Nucleus accumbens (tissue), 56 donors: ENCODE measurements at places on chromosomes 13 and 19.

DNA sequence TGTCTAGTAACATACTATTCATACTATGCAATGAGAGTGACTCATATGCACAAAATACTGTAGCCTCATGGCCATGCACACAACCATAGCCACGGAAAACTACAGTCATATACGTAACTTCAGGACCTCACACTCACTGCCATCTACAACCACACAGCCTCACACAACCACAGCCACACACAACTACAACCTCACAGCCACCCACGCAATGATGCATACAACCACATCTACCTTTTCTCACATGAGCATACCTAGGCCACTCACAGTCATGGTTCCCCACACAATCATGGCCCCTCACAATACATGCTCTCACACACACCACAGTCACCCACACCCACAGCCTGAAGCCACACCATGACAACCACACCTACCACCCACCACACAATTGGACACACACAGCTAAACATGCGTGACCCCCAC lies 8.7 kb upstream of the TNFSF14 start:
- DNase-seq = no peak

DNA sequence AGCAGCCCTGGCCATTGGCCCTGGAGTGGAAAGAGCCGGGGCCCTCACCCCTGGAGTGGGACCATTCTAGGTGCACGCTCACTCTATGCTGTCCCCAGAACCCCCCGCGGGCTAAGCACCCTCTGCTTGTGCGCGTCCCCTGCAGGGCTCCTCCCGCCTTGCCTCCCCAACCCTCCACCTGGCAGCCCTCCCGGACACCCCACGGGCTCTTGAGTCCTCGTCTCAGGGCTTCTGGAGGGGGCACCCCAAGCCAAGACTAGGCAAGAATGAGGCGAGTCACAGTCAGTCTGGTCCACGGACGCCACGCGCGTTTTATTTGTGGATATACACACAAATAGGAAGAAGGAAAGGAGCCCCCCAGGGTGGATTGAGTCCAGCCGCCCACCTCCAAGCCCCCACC lies 7.0 kb upstream of the TMEM161A start:
- no peak for DNase-seq

- DNase-seq = no peak
Measured at GRCh38 chr19:46670813-46671212, 9.8 kb upstream of the DACT3 start.

DNA sequence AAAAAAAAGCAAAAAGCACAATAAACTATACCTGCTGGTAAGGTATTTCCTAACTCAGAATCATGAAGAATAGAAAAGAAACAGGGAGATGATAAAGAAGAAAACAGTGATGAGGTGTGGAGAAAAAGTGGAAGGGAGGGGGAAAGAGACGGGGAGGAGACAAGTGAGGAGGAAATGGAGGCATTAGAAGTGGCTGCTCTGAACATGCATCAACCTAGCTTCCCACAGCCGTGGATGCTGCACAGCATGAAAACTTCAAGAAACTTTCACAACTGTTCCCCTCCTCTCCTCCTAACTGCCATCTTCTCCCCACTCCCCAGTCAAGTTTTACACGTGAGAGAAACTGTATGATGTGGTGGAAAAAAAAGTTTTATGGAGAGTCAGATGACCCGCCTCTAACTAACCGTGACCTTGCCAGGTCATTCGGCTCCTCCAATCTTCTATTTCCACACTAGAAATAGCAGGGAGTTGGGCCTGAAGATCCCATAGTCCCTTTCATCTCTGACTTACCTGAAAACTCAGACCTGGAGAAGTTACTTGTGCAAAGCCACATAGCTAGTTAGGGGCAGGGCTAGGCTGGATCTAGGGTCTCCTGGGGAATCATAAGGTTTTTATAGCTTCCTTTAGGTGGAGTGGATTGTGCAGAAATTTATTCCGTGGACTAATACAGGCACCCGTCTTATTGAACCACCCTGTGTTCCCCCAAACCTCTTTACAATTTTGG lies 461.9 kb downstream of the KLF5 start:
- DNase-seq = no peak

- DNase-seq = no peak
Measured at GRCh38 chr13:38366954-38367645, 17.4 kb downstream of the UFM1 start.

GRCh38 chr19:14439014-14439413 lies 5.9 kb downstream of the PKN1 start:
- DNase-seq = no peak

DNA sequence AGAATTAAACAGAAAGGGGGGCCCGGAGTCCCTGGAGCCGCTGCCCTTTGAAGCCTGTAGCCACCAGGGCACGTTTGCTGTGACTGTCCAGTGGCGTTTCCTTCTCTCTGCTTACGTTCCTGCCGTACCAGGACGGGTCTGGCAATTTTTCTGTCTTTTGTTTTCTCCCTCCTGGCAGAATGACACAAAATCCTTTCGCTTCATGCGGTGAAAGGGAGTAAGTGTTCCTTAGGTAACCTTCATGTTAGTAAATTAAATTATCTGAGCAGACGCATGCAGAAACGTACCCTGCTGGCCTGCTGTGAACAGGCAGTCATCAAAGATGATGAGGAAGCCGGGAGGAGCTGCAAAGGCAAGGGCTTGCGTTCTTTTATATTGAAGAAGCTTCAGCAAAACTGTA lies 299.3 kb upstream of the ARGLU1 start:
- no peak for DNase-seq

DNA sequence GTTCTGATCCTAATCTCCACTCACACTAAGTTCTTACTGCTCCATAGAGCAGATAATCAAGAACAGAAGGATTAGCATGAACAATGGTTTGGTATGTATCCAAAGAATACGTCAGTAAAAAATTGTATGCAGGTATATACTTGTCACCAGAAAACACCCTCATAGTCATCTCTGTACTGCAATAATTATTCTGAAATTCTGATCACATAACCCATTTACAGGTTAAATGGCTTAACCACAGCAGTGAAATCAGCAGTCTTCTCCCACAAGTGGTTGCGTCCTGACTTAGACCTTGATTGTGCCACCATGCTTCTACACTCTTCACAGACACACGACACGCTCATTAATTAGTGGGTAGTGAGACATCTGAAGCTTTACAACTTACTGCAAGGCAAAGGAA lies 50.9 kb downstream of the LNX2 start:
- DNase-seq = no peak

GRCh38 chr19:3944018-3944721 lies 11.3 kb downstream of the NMRK2 start:
- DNase-seq = no peak

DNA sequence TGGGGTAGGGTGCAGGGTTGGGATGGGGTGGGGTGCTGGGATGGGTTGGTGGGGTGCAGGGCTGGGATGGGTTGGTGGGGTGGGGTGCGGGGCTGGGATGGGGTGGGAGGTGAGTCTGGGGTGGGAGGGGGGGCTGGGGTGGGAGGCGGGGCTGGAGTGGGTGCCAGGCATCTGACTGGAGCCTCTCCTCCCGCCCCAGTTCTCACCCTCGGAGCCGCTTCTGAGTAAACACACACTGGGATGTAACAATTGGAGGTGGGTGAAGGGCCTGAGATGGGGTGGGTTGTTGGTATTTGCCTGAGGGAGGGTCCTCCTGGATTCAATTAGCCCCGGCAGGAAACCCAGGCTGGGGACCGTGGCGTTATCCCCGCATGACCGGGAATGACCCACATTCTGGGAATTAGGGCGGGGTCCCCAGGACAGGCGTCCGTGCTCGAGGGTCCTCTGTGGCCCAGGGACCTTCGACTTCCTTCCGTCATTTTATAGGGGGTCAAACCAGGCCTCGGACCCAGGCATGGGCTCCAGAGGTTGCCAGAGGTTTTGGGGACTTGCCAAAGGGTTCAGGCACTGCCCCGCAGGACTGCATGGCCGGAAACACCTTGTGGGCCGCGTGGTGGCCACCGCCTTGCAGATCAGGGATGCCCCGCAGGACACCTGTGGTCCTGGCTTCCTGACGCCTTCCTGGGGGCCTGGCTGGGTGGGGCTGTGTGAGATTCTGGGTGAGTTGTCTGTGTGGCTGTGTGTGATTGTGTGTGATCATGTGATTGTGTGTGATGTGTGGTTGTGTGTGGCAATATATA lies 1.4 kb downstream of the TMPRSS9 start:
- no peak for DNase-seq

DNA sequence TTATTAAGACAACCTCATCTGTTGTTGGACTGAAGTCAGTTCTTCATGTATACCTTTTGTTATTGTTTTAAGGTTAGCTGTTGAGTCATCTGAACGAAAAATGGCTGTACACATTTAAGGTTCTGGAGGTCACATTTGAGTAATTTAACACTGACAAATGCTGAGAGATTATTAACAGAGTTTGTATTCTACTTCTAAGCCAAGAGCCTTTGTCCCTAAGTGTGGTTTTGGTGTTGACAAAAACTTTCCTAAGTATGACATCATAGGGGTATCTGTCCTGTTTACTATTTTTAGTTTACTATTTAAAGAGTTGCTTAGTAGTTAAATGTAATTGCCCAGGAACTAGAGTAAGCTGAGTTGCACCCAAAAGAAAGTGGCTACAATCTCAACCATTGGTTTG lies 71.9 kb downstream of the CDK8 start:
- no peak for DNase-seq

DNA sequence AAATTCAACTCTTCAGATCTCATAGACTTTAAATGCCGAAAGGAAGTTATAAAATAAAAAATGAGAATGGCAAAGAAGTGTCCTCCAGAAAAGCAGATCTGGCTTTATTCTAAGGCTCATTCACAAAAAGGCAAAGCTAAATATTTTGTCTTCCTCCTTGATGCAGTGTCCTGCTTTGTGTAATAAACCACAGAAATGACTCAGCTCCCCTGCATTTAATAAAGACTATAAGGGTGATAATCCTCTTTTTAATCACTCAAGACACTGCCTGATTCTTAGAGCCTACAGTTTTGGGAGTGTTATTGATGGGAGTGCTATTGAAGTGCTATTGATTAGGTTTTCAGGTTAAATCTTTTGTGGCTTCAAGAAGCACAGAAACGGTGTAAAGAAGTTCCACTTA lies 482.0 kb downstream of the PCDH20 start:
- DNase-seq = no peak

GRCh38 chr19:9667898-9668297 lies 7.0 kb downstream of the ZNF562 start:
- DNase-seq = no peak

- DNase-seq = no peak
Measured at GRCh38 chr13:102203718-102204117, 198.1 kb downstream of the FGF14 start.

DNA sequence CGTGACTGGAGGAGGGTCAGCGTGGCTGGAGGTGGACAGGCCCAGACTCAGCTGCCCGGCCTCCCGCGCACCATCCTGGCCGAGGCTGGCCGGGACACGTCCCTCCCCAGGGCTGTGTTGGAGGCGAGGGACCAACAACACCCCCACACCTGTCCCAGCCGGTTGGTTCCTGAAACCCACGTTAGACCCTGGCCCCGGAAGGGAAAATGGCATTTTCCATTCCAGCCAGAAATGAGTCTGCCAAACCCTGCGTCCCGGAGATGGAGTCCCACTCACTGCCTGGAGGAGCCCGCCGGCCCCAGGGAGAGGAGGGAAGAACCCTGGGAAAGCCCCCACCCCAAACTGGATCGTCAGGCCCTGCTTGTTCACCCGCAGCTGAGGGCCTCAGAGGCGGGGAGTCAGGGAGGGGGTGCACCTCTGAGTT lies 4.8 kb upstream of the WDR18 start:
- DNase-seq = no peak
